ENCODE measurements at places on chromosomes 13 and 19.

GRCh38 chr13:76871432-76871831 is 14.8 kb downstream of the KCTD12 start:
- DNase-seq, result no peak

DNA sequence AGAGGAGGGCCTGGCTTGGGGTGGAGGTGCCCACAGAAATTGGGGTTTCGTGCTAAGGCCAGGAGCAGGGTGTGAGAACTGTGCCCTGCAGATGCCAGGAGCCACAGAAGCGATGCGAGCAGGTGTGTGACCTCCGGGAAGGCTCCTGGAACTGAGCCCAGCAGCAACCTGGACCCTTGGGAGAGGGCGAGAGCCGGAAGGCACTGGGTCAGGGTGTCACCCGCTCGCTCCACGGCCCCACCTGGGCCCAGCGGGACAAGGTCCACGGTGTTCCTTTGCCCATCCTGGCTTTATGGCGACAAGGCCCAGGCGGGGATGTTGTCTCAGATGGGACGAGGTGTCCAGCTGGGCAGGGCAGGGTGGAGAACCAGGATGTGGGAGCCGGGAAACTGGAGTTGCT is 4.2 kb downstream of the MISP start:
- DNase-seq, result no peak

DNA sequence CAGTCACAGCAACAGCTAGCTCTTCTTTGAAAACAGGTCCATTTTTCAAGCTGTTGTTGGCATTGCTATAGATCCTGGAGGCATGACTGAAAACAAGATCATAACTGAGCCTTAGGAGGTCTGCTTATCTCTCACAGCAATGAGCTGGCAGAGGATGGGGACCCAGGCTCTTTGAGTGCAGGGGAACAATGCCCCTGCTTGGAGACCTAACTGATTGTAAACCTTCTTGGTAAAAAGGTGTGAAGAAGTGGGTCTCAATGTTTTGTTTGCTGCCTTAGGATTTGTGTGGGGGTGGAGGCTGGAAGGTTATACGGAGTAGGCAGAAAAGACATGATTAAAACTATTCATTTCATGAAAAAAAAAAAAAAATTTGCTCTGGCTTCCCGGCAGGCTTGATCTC is 94.6 kb downstream of the EFNB2 start:
- no peak for DNase-seq

DNA sequence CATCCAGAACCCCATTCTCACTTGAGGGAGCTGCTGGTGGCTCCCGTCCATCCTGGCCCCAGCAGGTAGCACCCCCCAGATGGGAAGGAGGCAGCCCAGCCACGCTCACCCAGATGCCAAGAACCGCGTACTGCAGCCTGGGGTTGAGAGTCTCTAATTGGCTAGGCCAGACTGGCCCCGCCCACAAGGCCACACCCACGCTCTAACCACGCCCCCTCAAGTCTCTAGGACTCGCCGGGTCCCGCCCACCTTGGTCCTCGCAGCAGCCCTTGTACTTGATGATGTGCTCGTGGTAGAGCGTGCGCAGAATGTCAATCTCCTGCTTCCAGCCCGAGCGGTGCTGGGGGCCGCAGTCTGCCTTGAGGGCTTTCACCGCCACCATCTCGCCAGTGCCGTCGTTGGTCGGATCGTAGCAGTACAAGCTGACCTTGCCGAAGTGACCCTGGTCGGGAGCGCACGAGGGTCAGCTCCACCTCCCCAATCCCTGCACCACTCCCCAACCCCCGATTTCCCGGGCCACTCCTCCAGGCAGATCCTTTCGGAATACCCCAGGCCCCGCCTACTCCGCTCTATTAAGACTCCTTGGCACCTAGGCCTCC is 14.5 kb upstream of the ICAM3 start:
- peak; percentile 50 for DNase-seq

GRCh38 chr13:40786568-40786996 is 2.8 kb upstream of the SLC25A15 start:
- DNase-seq, result no peak

- no peak for DNase-seq
Observed at GRCh38 chr19:38742906-38743305, 1.4 kb downstream of the CAPN12 start.

DNA sequence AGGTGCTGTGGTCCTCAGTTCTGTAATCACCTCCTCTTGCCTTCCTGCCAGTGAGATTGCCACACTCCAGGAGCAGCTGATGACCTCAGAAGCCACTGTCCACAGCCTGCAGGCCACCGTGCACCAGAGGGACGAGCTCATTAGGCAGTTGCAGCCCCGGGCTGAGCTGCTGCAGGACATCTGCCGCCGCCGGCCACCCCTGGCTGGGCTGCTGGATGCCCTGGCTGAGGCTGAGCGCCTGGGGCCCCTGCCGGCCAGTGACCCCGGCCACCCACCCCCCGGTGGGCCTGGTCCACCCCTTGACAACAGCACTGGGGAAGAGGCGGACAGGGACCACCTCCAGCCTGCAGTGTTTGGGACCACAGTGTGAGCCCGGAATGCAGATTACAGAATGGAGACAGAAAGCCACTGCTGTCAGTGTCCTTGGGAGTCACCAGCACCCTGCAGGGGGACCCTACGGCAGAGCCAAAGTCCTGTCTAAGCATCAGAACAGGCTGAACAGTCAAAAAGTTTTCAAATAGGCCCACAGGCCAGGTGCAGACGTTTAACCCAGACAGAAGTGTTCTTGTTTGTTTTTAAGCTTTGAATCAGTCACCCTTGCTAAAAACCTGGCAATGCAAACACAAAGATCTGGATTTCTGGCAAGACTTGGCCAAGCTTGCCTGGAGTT is 4.2 kb downstream of the VMAC start:
- no peak for DNase-seq

- no peak for DNase-seq
Observed at GRCh38 chr19:6271251-6271650, 8.5 kb downstream of the MLLT1 start.

- DNase-seq, result no peak
Observed at GRCh38 chr13:40483601-40484000, 182.8 kb downstream of the FOXO1 start.

DNA sequence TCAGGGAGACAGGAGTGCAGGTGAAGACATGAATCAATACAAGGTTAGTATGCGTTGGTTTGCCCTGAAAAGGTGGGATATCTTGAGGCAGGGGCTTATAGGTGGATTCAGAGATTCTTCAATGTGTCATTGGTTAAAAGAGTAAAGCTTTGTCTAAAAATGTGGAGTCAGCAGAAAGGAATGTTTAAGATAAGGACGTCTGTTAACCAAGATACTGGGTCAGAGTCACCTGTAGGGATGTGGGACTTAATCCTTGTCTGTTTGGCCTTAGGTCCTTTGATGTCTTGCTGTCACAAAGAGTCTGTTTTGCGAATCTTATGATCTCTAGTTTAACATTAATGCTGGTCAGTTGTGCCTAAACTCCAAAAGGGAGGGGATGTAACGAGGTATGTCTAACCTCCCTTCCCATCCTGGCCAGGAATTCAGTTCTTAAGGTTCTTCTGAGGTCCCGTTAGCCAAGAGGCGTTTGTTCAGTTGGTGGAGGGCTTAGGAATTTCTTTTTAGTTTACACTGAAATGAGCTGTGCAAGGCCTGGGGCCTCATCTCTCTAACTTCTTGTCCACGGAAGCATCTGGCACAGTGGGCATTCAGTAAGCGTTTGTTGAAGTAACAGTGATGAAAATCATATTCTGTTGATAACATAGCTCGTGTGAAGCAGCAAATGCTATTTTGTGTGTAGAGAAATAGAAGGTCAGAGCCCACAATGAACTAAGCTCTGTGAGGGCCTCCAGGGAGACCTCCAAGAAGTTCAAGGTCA is 96.2 kb upstream of the RNF113B start:
- DNase-seq, result no peak

DNA sequence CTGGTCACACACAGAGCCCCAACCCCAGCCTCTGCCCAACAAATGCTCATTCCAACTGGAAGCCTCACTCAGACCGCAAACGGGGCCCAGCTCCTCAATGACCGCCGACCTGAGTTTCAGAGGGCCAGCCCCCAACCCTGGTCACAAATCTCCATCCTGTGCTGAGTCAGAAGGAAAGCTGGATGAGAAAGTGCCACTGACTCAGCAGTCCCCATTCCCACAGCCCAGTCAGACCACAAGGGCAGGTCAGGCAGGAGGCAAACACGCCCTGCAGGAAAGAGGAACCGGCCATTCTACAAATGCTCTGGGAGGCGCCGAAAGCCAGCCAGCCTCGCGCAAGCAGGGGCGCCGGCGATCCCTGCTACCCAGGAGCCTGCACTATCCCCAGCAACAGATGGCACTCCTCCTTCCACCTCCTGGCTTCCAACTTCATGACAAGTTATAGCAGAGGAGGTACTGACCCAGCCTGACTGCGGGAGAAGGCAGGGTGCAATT is 14.1 kb upstream of the PRKD2 start:
- DNase-seq, result no peak

DNA sequence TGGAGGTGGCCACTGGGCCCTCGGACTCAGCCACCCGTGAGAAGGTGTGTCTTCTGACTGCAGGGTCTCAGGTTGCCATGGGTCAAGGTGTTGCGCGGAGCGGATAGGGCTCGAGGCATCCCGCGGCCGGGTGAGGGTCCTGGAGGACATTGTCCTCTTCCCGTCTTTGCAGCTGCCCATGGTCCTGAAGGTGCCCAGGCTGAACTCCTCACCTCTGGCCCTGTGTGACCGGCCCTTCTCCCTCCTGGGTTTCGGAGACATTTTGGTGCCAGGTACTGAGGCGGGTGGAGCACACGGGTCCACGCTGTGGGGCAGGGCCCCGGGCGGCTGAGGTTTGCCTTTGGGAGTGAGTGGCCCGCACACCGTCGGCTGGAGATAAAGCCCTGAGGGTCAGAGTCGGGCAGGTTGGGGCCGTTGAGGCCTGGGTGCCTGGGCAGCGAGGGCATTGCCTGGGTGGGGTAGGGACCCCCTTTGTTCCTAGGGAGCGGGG is 15.6 kb upstream of the TMPRSS9 start:
- no peak for DNase-seq

DNA sequence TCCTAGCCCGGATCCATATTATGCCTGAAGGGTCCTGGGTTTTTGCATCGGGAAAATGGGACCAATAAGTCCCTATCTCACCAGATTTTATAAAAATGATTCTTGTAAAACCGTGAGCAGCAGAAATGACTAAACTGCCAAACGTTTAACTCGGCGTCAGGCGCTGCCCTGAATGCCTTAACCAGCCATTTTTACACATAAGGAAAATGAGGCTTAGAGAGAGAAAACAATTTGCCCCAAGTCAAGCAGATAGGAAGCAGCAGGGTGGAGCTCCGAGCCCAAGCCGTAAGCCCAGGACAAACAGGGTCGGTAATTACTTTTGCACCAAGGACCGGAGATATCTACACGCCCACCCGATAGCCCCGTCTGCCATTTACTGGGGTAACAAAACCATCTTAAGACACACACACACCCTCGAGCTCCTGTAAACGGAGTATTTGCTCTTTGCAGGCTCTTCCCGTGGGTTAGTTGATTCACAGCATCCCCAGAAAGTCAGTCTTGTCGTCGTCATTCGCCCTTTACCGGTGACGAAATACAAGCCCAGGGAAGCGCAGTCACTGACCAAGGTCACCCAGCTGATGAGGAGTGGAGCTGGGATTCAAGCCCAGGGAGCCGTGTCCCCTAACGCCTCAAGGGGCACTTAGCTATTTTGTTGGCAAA is 16.0 kb upstream of the MRI1 start:
- DNase-seq, result peak; percentile 35

GRCh38 chr19:32921624-32922023 is 50.1 kb downstream of the CEP89 start:
- peak; percentile 3 for DNase-seq

DNA sequence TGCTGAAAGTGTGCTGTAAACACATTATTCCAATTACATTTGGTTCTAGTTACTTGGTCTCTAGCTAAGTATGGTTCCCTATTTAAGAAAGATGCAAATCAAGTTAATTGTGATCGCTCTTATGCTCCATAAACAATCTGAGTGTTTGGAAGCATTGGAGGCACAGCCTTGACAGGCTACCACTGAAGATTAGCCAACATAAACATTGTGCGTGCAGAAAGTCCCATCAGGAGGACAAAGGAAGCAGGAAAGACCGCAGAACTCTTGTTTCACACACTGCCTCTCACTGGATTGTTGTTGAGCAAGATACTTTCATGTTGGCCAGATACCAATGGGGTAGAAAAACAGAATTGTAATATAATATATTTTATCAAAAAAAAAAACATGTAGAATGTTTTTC is 814.4 kb downstream of the EFNB2 start:
- DNase-seq, result no peak

- no peak for DNase-seq
Observed at GRCh38 chr13:105569816-105570215, 965.6 kb downstream of the EFNB2 start.

GRCh38 chr19:14152713-14153112 is 16.3 kb upstream of the ASF1B start:
- no peak for DNase-seq

GRCh38 chr19:49559928-49560327 is 20.4 kb downstream of the NOSIP start:
- DNase-seq, result no peak

DNA sequence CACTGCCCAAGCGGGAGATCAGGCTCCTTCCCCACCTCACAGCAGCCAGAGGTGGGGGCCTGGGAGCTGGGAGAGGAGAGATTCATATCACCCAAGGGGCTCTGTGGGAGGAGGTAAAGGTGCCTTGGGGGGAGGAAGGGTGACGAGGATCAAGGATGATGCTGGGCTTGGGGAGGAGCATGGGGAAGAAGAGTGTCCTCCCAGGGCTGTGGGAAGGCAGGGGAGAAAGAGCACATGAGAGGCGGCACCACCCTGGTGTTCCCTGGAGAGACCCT is 82.7 kb downstream of the ANKRD10 start:
- DNase-seq, result no peak

DNA sequence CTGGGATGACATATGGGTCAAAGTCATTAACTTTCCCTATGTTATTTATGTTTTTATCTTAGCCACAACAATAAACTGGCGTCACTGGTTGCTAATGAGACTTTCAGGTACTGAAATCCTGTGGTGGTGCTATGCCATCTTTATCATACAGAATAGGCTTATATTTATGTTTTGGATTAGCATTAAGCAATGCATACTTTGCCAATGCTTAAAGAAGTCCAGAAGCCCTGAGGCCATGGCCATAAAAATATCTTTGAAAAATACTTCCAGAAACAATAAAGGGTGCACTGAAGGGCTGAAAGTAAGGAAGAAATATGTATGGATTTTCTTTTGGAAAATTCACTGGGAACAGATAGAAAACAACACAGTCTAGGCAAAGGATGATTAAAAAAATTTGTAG is 304.6 kb upstream of the SLC10A2 start:
- no peak for DNase-seq

DNA sequence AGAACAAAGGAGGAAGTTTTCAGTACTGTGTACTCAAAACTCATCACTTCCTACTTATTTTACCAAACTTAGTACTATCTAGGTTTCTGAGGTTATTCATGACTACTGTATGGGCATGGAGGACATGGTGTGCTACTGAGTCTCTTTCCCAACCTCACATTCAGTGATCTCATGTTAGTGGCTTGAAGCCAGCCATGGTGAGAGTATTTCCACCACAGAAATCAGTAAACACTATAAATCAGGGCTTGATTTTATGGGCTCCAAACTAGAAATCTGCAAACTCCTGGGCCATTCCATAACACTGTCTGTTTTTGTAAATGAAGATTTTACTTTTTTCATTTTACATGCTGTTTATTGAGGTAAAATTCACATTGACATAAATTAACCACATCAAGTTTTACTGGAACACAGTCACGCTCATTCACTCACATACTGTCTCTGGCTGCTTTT is 19.7 kb downstream of the MED26 start:
- DNase-seq, result no peak

GRCh38 chr13:45410001-45410400 is 8.2 kb downstream of the SLC25A30 start:
- no peak for DNase-seq
